Gastroesophageal sphincter (tissue), 4 donors: ENCODE measurements at places on chromosomes 12 and 14. TPM values are rescaled to one million over a fixed set of nuclear protein-coding genes. Genes with fewer than 3 reads are reported as not detected.

GRCh38 chr12:15979096-15980092 lies 68.3 kb downstream of the DERA start:
- no peak for ATAC-seq

- no peak for ATAC-seq
These were observed 23.1 kb upstream of the GNS start for GRCh38 chr12:64782191-64782876.

AMHR2 gene
- total RNA-seq, result not detected

GRCh38 chr14:35818346-35819115 lies 7.6 kb upstream of the BRMS1L start:
- ATAC-seq, result no peak
